ENCODE measurements at places on chromosomes 4 and X.

GRCh38 chr4:12165616-12166015, 736.9 kb upstream of the HS3ST1 start:
- no peak for DNase-seq

GRCh38 chr4:173044340-173044739, 124.3 kb upstream of the GALNT7 start:
- DNase-seq: no peak

DNA sequence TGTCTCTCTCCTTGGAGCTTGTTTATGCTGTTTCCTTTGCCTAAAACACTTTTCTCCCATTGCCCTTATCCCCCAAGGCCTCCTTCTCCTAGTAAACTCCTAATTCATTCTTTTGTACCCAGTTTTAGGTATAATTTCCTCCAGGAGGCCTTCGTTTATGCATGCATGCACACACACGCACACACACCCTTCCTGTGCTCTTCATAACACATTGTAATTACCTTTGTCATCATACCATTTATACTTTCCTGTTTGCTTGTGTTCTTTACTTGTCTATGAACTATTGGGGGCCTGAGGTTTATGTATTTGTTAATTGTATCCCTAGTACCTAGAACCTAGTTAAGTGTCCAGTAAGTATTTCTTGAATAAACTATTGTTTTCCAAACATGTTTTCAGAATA, 45.5 kb downstream of the XIAP start:
- DNase-seq: no peak

DNA sequence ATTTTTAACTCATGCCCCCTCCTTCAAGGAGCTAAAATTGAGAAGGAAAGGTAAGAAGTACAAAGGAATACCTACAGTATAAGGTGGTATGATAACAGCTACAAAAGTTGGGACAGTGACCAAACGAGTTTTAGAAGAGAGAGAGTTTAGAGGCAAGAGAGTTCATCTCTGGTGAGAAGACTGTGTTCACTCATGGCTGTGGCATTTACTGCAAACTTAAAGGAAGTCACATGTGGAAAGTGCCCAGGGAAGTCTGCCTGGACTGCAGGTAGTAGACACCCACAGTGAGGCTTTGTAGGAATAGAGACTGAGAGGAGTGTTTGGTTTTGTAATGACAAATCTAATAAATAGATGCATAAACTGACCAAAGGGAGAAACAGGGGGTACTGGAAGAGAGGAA, 493.5 kb downstream of the IL15 start:
- DNase-seq: no peak

GRCh38 chrX:54785901-54786300, 12.2 kb downstream of the ITIH6 start:
- peak; percentile 35 for DNase-seq

DNA sequence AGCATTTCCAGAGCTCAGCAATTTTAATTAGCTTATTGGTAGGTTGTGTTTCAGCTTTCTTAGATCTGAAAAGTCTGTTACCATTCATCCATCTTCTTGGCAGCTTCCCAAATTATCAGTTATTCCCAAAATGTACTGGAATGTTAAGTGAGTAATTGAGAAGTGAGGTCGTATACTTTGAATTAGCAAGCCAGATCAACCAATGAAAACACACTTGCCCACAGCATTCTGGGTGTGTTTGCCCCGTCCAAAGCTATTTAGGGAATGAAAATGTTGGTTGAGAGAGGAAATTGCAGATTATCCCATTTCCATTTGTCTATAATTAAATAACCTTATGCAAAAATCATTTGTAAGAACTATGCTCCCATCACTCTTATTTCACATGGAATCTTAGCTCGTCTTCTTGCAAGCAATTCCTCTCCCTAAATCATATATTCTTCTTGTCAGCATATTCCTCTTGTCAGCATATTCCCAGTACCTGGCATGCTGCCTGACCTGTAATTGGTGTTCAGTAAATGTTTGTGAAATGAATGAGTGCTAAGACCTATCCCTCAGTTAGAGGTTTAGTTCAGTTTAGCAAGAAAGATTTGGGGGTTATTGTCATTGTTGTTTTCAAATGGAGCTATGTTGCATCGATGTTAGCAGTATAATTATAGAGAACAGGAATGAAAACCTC, 23.3 kb upstream of the ANTXR2 start:
- peak; percentile 14 for DNase-seq

- peak; percentile 78 for DNase-seq
These were observed 149.4 kb downstream of the EFNB1 start for GRCh38 chrX:68978255-68978654.

DNA sequence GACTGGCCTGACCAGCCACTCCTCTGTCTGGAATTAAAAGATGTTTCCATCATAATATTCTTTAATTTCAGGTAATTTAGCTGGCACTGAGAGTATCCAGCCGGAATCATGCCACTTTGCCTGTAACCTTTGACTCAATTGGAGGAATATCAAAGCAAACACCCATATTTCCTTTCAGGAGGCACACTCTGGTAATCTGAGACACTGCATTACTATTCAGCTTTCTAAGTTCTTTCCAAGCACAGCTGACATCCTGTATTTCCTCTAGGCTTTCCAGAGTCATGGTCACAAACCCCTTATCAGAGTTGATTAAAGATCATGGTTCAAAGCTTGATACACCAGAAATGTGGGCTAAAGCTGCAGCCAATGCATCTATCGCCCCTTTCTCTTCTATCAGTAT, 29.3 kb downstream of the INTS12 start:
- DNase-seq: peak; percentile 6

DNA sequence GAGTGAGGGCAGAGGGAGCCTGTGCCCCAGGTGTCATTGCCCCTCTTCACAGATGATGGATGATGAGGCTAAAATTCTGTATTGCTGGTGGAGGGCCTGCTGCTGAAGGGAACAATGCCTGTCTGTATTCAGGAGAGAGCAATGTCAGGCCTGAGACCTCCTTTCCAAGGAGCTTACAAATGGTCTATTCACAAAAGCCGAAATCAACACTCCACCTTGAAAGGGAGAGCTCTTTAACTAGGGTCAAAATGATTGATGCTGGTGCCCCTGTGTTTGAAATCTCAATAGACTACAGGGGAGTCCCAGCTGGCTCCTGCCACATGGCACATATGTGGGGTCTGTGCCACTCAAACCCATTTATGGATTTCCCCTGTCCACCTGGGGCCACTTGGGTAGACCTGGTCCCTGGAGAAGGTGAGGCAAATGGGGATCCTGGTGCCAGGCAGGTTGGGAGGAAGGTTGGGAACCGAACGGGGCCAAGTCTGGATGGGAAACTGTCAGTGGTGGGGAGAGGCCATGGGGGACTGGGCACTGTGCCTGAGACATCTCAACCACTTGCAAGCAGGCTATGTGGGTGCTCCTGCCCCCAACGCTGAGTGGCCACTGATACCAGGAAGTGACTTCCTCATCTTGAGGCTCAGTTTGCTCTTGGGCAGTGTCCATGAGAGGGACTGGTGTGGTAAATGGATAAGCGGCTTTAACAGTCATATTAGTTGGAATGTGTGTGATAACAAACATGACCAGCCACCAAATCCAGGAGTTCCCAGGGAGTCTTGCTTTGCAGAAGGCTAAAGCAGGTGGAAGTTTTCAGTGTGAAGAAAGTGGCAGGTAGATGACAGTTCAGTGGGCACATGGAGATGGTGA, 223.8 kb upstream of the PSAPL1 start:
- DNase-seq: no peak

GRCh38 chr4:13403833-13404232, 80.3 kb downstream of the RAB28 start:
- DNase-seq: no peak

- DNase-seq: no peak
These were observed 97.1 kb upstream of the FAM9B start for GRCh38 chrX:9131066-9131465.

GRCh38 chr4:69831646-69832325, 28.2 kb downstream of the SULT1E1 start:
- DNase-seq: no peak

- DNase-seq: no peak
These were observed 12.3 kb upstream of the CHIC2 start for GRCh38 chr4:54076673-54077072.

GRCh38 chr4:2818351-2818939, 25.2 kb upstream of the ADD1 start:
- no peak for DNase-seq

GRCh38 chrX:29535212-29536162, 679.9 kb upstream of the MAGEB2 start:
- DNase-seq: peak; percentile 24

DNA sequence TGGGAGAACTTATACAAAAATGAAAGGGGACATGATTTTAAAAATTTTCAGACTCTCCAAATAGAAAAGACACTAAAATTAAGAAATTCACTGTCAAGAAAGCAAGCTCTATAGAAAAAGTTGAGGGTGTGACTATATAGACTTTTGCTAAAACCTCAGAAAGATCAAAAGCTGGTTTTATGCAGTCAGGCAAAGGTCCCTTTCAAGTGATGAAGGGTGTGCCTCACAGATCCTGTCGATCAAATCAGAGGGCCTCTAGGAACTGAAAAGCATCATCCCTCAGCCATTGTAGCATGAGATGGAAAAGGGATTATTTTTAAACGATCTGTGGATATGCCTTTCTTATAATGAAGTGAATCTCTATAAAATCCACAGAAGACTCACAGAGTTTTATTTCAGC, 116.5 kb downstream of the FAM13A start:
- no peak for DNase-seq

GRCh38 chr4:116132946-116133345, 952.4 kb downstream of the TRAM1L1 start:
- DNase-seq: no peak

DNA sequence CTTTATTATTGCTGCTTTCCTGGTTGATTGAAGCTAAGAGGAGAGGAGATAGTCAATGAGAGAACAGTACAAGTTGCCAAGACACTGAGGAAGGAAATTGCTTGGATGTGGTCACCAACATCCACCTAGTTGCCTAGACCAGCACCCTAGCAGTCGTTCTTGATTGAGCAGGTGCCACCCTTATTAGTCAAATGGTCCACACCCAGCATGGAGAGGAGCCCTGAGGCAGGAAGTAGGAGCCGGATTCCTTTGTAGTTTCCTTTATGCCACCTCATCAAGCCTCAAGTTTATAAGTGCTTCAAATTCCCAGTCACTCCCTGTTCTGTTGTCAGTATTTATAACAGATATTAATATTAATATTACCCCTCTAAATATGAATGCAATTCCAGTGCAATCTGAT, 19.1 kb downstream of the PAGE2 start:
- no peak for DNase-seq

GRCh38 chr4:158724637-158725036, 1.4 kb upstream of the PPID start:
- no peak for DNase-seq

DNA sequence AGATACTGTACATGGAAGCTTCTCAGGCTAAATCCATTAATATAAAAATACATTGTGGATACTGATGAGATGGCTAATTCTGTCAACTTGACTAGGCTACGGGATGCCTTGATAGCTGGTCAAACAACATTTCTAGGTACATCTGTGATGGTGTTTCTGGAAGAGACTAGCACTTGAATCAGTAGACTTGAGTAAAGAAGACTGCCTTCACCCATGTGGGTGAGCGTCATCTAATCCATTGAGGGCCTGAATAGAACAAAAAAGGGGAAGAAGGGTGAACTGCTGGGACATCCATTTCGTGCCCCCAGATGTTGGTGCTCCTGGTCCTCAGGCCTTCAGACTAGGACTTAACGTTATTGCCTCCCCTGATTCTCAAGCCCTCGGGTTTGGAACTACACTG, 3.7 kb upstream of the SRP72 start:
- DNase-seq: no peak

- no peak for DNase-seq
These were observed 50.5 kb downstream of the RHOH start for GRCh38 chr4:40247350-40247749.

- DNase-seq: peak; percentile 39
These were observed 88.4 kb downstream of the PDE5A start for GRCh38 chr4:119540249-119540648.

- DNase-seq: no peak
These were observed 101.8 kb downstream of the PJA1 start for GRCh38 chrX:69063486-69063885.

GRCh38 chr4:184255361-184255760, 37.7 kb upstream of the ENPP6 start:
- DNase-seq: no peak
